Stimulated activated naive CD4-positive, alpha-beta T cell treated with Interleukin-2 at 50 U/mL for 16 hours (primary cell): ENCODE measurements at places on chromosomes 11 and 22.

DNA sequence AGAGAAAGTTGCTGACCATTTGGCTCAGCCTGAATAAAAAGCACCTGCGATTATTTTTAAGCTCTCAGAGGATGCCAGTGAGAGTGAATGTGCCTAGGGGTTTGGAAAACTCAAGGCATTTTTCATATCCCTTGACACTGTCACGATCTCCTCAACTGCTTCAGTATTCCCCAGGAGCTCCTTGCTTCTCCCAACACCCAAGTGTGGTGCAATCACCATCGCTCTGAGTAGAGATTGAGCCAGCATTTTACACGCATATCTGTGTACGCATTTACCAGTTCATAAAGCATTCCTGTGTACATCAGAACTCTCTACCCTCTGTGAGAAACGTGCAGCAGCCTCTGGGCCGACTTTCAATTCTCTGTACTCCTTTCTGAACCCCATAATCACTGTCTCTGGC is 1.3 kb downstream of the SRRD start:
- no peak for DNase-seq

DNA sequence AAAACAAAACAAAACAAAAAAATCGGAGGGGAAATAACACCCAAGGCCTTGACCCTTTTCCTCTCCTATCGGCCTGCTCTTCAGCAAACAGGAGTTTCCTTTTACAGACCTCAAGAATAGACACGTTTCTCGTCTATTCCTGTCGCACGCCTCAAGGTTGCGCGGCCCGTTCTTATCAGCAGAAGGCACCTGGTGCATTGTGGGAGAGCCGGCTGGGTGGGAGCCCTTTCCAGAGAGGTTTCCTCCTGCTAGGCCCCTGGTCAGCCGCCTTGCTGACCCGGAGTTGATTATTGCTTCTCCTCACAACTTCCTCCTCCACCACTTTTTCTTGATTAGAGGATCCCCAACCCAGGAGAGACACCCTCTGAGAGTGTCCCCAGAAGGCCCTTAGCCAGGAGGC is 497.3 kb downstream of the MIAT start:
- no peak for DNase-seq

- no peak for DNase-seq
Observed at GRCh38 chr22:47191671-47192650, 429.5 kb downstream of the TBC1D22A start.

- no peak for DNase-seq
Observed at GRCh38 chr11:120863359-120863758, 160.5 kb upstream of the TBCEL start.

DNA sequence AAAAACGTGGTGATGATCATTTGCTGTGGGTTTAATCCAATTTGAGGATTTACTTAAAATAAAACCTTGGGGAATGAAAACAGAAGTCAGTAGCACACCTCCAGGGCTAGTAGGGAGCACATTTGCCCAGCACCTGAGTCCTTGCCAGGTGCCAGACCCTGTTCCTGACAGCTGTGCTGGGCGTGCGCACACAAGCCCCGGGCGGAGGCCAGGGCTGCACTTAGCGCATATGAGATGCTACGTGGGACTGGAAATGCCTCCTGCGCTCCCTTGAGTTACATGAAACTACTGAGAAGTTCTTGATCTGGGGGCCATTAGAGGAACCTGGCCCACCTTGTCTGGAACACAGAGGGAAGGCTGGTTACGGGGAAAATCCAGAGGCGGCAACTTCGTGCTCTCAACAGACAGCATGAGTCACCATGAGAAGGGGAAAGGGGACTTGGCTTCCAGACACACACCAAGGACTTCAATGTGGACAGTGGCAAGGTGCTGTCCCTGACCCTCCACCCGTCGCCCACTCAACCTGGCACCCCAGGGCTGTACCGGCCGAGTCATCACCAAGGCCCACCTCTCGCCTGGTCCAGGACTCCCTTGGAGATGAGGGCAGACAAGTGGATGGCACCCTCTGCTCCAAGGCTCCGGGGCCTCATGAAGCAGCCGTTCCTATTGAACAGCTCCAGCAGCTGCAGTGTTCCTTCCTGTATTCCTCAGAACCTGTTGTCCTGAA is 1468.6 kb downstream of the BRD1 start:
- DNase-seq: no peak

DNA sequence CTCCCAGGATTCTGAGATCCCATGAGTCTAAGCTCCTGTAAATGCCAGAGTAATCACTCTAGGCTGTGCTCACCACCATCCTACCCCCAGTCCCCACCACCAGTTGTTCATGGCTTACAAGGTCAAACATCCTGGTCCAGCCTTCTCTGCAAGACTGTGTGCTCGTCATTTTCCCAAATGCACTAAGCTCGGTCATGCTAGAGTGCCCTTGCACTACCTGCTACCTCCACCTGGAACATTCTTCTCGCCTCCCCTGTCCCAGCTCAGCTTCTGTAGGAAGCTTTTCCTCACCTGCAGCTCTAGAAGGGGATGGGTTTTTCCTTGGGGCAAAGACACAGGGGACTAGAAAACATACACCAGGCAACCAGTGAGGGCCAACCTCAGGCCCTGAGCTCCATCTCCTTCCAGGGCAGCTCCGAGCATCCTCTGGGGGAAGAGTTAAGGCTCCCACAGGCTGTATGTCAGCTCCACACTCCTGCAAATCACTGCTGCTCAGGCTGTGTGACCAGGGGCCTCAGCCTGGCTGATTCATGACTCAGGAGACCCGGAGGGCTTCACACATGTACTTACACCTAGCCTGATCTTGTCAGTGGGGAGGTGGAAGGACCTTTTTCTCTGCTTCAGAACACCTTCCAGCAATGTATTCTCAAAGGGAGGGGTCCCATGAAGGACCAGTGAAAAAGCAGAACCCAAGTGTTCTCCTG is 37.2 kb upstream of the CSNK2A3 start:
- DNase-seq: no peak

DNA sequence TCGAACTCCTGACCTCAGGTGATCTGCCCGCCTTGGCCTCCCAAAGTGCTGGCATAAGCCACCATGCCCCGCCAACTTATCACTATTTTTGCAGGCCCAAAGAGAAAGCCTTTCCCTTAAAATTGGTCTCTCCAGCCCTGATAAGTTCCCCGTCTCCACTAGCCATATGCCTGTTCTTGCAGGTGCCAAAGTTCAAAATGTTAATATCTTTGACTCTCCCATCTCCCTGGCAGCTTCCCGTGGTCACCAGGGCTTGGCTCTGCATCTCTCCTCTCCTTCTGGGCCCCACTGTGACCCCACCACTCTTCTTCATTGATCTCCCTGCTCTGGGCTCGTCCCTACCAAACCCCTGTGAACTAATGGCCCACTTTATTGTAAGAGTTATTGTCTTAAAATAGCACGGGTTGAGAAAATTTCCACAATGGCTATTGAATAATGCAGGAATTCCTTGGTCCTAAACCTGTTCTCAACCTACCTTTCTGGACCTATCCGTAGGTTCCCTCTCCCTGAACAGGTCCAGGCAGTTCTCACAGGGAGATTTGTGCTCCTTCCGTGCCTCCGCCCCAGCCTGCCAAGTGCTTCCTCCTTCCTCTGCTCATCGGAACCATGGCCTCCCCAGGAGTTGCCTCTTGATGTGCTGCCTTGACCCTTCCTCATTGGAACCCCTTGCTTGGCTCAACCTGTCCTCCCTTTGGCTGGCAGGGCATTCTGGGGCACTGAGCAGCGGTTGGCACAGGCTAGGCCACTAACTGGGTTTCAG is 147.5 kb downstream of the DSCAML1 start:
- no peak for DNase-seq

DNA sequence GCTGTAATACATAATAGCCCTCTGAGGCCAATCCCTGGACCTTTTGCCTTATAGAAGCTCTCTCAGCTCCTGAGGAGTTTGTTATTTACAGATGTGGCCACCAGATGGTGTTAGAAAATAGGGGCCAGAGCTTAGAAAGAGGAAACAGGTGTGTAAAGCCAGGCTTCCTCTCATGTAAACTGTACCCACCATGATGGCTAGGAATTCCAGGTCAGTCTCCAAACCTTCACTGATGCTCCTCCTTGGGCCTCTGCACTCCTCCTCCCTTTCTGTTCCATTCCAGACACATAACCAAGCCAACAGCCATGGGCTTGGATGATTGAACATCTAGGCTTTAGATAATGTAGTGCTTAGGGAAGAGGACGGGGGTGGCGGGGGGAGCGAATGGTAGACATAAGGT is 39.7 kb downstream of the USP35 start:
- DNase-seq: no peak

GRCh38 chr11:27406498-27407354 is 43.7 kb upstream of the CCDC34 start:
- DNase-seq: no peak

DNA sequence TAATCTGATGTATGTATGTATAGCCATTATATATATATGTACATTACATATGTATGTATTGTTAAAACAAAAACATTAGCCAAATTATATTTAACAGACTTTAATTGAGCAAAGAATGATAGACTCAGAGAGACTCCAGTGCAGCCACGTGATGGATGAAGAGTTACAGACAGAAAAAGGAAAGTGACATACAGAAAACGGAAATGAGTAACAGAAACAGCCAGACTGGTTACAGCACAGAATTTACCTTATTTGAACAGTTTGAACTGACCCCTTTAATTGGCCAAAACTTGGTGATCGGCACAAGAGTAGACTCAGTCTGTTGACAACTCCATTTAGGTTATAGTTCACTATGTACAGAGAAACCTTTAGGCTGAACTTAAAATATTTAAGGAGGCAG is 35.0 kb downstream of the CHORDC1 start:
- DNase-seq: no peak

GRCh38 chr22:26587991-26588613 is 1.8 kb downstream of the TPST2 start:
- DNase-seq: no peak

DNA sequence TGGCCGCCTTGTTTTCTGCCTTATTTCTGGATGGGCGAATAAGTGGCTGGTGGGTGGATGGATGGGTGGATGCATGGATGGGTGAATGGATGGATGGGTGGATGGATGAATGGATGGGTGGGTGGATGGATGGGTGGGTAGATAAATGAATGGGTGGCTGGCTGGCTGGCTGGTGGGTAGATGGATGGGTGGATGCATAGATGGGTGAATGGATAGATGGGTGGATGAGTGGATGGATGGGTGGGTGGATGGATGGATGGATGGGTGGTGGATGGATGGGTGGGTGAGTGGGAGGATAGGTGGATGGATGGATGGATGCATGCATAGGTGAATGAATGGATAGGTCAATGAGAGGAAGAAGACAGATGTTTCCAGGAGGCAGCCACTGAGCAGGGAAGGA is 98.9 kb downstream of the CACNA1I start:
- no peak for DNase-seq

DNA sequence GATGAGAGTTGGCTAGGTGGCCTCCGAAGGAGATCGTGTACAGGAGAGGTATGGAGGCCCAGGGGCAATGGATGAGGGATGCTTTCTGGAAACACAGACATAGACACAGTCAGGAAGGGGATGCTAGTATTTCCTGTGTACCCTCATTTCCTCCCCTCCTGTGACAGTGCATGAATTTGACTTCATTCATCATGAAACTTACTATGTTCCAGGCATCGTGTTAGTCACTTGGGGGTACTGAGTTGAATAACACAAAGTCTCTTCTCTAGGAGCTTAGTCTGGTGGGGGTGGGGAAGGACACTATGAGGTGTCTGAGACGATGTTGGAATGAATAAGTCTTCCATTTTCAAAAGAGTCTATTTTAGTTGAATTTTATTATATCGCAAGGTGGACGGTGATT is 32.6 kb downstream of the LDLRAD3 start:
- no peak for DNase-seq

- DNase-seq: no peak
Observed at GRCh38 chr11:34565417-34566207, 52.0 kb upstream of the ELF5 start.
